HS-27A (cell line): ENCODE measurements at places on chromosomes 11 and 22.

DNA sequence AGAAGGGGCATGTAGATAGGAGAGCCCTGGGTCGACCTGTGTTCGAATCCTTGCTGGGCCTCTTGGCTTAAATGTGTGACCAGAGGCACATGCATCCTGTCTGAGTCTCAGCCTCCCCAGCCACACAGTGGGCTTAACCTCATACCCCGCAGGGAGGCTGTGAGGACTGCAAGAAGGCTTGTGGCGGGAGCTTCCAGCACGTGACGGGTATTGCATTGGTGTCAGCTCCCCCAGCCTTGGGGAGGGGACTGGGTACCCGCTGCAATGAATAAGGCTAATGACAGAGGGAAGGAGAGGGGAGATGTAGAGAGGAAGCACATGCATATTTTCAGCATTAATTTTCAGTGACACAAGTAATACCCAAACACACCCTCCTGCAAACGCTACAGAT lies 8.1 kb downstream of the RASD2 start:
- DNase-seq: no peak

DNA sequence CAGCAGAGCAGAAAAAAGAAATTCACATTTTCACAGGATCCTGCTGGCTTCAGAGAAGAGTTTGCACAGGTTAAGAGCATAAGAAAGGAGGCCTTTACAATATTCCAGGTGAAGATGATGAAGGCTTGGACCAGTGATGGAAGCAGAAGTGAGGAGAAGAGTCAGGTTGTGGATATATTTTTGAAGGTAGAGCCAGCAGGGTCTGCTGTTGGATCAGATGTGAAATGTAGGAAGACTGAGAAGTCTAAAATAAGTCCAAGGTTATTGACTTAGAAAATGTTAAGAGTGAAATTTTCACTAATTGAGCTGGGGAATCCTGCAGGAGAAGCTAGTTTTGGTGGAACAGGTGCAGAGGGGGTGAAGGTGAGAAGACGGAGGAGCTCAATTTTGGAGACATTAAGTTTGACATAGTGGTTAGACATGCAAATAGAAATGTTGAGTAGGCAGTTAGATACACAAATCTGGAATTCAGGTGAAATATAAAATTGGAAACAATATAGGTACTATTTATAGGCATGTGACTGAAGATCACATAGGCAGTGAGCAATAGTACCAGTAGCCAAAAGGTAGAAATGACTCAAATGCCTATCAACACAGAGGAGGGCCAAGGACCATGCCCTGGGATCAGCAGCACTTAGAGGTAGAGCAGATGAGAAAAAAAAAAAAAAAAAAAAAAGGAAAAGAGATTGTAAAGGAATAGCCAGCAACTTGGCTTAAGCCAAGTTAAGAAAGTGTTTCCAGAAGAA lies 252.0 kb downstream of the AASDHPPT start:
- DNase-seq: no peak

- DNase-seq: no peak
Measured at GRCh38 chr11:103880968-103881367, 155.5 kb upstream of the DDI1 start.

DNA sequence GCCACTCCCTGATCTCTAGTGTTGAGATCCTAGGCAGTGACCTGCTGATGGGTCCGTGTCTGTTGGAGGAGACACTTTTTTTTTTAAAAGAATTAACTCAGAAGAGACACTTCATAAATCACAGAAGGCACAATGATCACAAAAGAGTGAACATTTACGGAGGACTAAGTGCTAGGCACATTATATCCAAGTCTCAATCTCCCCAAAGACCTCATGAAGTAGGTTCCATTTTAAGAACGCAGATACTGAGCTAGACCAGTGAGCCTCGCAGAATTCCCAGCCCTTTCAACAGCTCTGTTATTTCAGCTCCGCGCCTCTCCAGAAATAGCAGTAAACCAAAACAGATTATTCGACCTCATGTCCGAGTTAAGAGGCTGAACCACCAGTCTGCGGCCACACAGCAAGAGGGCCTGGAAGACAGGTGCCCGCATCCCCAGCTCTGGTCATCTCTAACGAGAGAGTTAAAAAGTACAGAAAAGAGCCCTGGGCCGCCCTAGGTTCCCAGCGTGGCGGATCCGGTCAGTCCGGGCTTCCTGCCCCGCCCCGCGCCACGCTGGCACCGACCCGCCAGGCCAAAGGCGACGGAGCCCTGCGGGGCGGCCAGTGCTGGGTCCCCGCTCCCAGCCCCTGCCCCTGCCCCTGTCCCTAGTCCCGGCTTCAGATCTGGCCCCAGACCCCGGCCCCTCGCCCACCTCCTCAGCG lies 612 bp downstream of the XBP1 start:
- peak; percentile 41 for DNase-seq

DNA sequence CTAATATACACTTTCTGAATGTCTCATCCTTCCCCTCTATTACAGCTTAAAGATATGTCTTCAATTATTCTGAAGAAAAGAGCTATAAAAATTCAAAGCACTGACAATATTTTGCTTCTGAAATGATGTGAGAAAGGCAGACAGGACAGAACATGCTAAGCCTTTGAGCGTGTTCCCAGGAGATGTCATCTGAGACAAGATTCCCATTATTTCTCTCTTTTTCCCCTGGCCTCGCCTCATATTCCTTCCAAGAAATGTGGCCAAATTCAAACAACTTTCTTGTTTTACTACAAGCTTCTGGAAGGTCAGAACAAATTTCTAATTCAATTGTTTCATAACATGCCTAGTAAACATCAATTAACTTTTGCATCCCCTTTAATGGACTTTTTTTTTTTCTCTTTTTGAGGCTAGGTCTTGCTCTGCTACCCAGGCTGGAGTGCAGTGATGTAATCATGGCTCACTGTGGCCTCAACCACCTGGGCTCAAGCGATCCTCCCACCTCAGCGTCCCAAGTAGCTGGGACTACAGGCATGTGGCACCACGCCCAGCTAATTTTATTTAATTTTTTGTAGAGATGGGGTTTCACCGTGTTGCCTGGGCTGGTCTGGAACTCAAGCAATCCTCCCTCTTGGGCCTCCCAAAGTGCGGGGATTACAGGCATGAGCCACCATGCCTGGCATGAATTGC lies 37.1 kb upstream of the NFRKB start:
- DNase-seq: no peak

GRCh38 chr22:36585841-36586240 lies 56.9 kb upstream of the EIF3D start:
- no peak for DNase-seq

- no peak for DNase-seq
Measured at GRCh38 chr22:17540481-17540880, 22.8 kb upstream of the SLC25A18 start.

DNA sequence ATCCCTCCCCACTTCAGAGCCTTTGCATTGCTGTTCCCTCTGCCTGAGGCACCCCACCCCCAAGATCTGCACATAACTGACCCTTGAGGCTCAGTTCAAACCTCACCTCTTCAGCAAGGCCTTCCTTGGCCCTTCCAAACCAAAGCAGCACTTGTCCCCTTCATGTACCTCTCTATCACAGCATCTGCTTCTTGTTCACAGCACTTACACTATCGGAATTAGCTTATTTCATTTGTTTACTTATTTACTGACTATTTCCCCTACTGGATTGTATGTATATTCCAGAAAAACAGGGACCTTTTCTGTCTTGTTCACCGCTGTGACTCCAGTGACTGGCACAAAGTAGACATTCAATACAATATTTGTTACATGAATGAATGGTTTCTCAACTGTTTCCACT lies 38.0 kb downstream of the HORMAD2 start:
- DNase-seq: no peak

DNA sequence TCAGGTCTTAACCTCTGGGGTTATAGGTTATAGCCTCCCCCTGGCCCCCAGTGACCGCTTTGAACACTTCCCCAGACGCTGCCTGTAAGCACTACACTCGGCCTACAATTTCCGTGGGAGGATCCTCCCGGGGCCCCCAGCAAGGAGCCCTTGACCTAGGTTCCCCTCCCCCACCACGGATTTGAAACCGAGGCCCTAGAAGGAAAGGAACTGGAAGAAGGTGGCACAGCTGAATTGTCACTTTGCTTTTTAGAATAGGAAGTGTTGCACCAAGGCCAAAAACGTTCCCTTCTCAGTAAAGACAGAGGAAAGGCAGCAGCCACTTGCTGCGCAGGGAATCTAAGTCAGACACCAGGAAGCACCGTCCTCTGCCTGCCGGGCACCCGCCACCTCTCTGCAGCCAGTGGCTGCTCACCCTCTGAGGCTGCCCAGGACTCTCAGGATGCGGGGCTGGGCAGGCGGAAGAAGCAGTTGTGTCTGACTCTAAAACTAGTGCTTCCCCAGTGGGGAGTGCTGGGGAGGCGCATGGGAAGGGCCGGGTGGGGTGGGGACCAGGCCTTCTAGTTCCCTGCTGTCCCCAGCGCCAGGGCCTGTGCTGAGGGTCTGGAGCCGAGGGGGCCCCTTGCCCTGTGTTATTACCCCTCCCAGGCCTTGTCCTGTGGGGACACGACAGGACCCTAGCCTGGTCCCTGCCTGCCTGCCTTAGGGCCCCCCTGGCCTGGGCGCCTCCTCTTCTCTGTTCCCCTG lies 7.9 kb upstream of the FLRT1 start:
- no peak for DNase-seq

DNA sequence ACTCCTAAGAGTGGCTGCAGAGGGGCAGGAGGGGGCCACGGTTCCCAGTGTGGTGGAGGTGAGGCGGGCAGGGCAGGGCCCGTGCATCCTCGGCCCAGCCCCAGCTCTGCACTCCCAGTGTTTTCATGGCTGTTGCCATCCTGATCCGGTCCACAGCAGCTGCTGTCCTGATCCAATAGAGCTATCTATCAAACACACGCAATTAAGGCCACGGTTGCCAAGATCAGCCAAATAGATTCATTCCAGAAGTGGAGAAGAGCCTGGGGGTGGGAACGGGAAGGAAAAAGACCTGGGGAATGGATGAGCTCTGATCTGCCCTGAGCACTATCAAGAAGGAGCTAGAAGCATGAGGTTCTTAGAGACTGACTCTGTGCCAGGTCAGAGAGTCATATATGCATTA lies 160.9 kb upstream of the SYT13 start:
- no peak for DNase-seq

DNA sequence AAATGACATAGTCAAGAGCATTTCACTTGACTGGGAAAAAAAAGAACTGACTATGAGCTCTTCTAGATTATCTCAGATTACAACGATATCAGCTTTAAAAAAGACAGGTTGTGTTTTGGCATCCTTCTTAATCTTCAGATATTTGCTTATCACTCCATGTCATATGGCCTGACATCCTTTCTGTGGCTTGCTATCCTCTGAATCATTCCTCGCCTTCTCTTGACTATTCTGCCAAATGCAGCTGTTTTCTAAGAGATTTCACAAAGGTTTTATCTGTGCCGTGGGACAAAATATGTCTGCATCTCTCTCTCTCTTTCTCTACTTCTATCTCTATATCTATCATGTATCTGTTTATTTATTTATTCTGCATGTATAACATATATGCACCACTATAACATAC lies 746.1 kb downstream of the CNTN5 start:
- DNase-seq: no peak

- DNase-seq: no peak
Measured at GRCh38 chr11:94539420-94539819, 4.3 kb upstream of the FUT4 start.

DNA sequence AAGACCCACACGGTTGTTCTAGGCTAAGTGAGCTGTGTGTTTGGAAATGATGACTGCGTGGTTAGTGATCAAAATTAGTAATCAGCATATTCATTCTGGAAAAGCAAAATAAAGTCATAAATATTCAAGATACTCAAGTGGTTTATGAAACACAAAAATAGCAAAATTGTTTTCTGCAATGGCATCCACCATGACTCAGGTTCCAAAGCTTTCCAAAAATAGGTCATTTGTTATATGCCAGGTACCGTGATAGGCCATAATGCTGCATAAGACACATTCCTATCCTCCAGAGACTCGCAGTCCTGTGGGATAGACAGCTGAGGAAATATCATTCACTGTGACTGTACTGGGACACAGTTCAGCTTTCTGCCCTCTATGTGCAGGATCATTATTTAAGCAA lies 2.4 kb upstream of the ATL3 start:
- DNase-seq: no peak

GRCh38 chr11:67045314-67045713 lies 11.3 kb upstream of the RHOD start:
- no peak for DNase-seq

DNA sequence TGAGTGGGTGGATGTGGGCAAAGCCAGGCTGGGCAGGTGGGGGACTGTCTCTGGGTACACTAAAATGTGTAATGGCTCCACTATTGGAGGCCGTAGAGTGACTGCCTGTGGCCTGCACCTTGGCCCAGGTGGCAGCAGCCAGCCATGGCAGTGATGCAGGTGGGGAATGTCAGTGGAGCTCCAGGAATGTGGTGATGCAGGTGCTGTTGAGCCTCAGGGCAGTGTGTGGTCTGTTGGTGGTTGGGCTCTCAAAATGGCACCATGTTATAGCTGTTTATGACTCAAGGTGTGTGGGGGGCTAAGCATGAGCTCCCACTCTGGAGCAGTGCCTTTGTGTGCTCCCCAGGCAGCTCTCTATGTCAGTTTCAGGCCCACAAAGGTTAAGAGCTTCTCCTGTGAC lies 40.2 kb upstream of the CCDC90B start:
- no peak for DNase-seq

DNA sequence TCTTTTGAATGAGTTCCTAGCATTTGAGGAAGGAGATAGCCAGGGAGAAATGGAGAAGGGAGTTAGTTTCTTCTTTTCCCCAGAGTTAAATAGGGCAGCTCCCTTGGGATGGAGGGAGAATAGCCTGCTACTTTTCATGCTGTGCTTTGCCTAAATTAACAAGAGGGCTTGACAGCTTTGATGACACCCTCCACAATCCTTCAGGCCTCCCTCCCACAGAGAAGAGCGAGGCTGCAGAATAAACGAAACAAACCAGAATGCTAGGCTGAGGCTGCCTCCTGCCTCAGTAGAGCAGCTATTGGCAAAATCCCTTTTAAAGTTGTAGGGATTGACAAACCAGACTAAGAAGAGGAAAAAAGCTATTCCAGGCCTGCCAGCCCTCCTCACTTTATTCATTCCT lies 94.6 kb downstream of the C11orf58 start:
- no peak for DNase-seq

GRCh38 chr11:26914968-26915367 lies 78.9 kb upstream of the FIBIN start:
- DNase-seq: no peak

- peak; percentile 69 for DNase-seq
Measured at GRCh38 chr11:46277313-46277621, 195 bp upstream of the CREB3L1 start.

DNA sequence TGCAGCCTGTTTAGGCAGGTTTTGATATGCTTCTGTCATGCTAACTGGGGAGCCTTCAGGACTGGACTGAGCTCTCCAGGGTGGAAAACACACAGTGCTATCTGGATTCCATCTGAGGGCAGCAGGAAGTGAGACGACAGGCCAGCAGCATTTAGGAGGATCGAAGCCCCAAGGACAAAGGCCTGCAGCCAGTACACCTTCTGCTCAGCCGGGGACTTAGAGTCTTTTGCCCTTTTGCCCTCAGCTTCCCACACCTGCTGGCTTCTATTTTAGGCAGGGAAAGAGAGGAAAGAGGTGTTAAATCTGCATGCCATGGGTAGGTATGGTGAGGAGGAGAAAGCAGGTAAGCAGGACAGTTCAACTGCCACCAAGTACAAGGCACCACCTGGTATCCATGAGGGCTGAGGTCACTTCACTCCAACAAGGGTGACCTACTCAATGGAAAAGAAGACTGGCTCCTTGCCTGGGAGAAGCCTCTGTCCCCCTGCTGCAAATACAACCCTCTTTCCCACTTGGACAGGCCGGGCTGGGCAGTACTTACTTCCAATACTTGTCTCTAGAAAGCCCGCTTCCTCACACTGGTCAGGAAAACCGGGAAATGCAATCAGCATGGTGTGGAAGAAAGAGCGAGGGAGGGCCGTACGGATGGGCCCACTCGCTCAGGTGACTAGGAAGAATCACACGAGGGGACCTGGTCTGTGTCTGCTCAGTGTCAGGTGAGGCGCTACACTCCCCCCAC lies 12.3 kb downstream of the LARGE2 start:
- DNase-seq: no peak
